Fibroblast of skin of left quadriceps (primary cell): ENCODE measurements at places on chromosomes 5 and 9.

DNA sequence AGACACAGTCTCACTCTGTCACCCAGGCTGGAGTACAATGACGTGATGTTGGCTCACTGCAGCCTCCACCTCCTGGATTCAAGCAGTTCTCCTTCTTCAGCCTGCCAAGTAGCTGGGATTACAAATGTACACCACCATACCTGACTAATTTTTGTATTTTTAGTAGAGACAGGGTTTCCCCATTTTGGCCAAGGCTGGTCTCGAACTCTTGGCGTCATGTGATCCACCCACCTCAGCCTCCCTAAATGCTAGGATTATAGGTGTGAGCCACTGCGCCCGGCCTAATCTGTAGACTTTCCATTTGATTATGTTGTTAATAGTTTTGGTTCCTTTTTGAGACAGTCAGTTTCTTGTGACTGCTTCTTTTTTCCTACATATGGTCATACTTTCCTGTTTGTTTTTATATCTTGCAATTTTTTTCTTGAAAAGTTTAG lies 31.0 kb downstream of the MTREX start:
- no peak for DNase-seq

GRCh38 chr9:129739432-129739831 lies 13.4 kb downstream of the PTGES start:
- no peak for DNase-seq

GRCh38 chr9:110874963-110875674 lies 163.2 kb downstream of the LPAR1 start:
- no peak for DNase-seq

GRCh38 chr5:155587458-155587857 lies 573.9 kb downstream of the KIF4B start:
- no peak for DNase-seq

GRCh38 chr5:53997736-53998627 lies 312.4 kb downstream of the ARL15 start:
- DNase-seq, result no peak

DNA sequence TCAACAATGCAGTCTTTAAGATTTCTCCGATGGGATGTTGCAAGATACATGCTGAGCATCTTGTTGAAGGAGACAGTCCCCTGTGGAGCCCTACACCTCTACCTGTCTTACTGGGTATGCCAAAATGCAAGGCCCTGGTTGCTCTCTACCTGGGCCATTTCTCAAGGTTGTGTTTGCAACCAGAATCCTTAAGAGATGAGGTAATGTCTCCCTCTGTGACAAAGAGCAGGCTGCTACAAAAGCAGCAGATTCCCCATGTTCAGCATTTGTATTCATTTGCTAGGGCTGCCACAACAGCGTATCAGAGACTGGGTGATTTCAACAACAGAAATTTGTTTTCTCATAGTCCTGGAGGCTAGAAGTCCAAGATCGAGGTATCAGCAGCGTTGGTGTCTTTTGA lies 138.4 kb upstream of the RPS23 start:
- DNase-seq, result no peak

GRCh38 chr9:138006576-138007233 lies 129.1 kb downstream of the CACNA1B start:
- no peak for DNase-seq

GRCh38 chr5:170860818-170861666 lies 776 bp upstream of the RANBP17 start:
- DNase-seq, result no peak

DNA sequence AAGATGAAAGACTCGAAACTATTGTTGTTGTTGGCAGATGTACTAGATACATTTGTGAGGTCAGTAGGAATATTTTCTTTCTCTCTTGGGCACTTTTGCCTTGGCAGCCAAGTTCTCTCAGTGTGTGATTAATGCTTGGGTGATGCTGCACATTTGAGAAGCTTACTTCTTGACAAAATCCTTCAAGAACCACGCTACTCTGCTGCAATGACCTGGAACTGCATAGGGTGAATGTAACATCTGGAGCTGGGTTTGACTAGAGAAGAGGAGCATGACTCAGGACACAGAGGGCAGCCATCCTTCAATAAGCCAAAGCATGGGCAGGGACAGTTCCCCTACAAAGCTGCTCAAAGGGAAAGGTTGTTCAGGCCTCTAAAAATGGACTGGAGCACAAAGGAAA lies 75.5 kb upstream of the PUM3 start:
- peak; percentile 14 for DNase-seq

DNA sequence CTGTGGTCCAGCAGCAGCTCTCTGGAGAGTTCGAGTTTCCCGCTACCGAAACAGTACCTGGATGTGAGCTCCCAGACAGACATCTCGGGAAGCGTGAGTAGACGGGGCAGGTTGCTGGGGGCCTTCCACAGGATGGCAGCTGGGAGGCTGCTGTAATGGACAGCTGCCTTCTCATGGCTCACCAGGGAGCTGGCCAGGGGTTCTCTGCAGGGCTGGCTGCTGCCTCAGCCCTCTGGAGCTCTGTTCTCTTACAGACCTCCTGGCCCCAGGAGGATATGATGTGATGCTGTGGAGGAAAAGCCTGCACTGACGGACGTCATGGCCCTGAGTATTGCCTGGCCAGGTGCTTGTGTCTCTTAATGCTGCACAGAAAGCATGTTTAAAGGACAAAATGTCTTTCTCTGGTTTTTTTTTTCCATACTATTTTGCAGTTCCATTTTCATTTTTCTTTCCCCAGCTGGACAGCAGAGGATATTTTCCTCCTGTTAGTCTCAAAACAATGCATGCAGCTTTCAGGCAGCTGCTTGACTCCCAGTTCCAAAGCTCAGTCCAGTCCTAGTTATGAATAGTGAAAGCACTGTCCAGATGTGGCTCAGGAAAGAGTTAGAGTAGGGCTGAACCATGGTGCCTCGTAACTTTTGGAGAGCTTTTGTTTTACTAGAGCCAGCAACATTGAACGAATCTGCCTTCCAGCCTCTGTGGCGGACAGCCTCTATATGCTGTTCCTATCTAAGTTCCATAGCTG lies 77.5 kb upstream of the RARS1 start:
- DNase-seq, result no peak

- DNase-seq, result peak; percentile 46
These were observed 52.0 kb upstream of the KCNIP1 start for GRCh38 chr5:170451747-170452365.

DNA sequence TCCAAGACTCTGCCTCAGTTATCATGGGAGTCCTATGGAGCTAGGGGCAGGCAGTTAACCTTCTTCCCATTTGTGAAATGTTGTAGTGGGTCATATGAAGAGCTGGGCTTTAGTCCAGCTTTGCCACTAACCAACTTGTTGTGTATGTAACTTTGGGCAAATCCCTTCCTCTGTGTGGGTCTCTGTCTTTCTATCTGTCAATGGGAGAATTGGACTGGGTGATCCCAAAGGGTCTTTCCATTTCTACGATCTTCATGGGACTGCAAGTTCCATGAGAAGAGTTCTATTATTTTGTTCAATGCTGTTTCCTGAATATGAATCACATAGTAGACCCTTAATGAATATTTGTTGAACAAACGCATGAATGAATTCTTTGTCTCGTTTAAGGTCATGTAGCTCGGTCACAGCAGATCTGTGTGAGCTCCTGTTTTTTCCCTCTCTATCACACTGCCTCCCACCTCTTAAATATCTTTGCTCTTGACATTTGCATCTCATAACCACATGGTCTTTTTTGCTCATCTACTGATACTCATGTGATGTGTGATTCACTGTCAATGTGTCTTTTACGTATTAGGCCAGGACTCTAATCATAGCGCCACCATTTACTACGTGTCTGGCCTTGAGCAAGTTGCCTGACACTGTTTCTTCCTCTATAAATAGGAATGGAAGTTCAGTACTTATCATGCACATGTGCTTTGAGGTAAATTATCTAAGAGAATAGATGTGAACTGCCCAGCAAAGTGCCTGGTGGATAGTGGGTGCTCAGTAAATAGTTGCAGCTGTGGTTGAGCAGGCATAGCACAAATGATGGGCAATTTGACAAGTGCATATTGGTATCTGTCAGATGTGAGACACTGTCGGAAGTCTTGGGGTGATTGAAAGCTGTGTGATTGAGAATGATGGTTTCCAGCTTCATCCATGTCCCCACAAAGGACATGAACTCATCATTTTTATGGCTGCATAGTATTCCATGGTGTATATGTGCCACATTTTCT lies 37.4 kb downstream of the PTTG1 start:
- no peak for DNase-seq

DNA sequence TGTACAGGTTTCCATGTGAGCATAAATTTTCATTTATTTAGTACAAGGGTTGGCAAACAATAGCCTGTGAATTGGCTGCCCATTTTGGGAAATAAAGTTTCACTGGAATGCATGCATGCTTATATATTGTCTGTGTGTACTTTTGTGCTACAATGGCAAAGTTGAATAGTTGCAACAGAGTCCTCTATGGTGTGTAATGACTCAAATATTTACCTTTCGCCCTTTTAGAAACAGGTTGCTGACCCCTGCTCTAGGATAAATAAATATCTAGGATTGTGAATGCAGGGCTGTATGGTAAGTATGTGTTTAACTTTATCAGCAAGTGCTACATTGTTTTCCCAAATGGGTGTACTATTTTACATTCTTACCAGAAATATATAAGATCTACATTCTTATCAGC lies 47.2 kb downstream of the XRCC4 start:
- no peak for DNase-seq

DNA sequence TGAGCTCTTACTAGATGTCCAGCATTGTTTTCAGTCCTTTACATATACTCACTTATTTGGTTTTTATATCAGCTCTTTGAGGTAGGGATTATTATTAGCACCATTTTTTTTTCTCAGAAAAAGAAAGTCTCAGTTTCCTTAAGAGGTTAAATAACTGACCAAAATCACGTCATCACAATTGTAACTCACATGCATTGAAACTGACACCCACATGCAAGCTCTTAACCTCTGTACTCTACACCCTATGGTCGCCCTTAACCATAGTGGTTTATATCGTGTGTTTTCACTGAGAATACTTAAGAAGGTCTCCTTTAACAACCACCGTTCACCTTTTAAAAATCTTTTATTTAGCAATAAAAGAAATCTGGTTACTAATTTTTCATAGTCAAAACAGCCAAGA lies 61.0 kb downstream of the PRDM6 start:
- no peak for DNase-seq

GRCh38 chr5:73337586-73338255 lies 110.9 kb downstream of the FOXD1 start:
- DNase-seq, result no peak

GRCh38 chr9:74277532-74277931 lies 219.6 kb upstream of the RORB start:
- DNase-seq, result no peak

DNA sequence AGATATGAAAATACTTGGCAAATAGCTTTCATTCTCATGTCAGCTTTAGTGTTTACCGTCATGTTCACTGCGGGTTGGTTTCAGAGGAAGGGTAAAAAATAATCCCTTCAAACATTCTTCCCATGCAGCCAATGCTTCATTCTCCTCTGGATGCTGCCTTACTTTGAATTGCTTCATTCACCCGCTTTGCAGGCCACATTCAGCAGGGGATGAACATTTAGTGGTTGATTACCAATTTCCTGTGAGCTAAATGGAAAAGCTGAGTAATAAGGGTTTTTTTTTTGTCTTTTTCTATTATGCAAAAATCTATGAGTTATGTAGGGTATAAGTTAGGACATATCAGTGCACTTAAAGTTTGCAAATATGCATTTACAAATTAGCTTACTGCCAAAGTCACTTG lies 96.3 kb upstream of the MEF2C start:
- peak; percentile 55 for DNase-seq

DNA sequence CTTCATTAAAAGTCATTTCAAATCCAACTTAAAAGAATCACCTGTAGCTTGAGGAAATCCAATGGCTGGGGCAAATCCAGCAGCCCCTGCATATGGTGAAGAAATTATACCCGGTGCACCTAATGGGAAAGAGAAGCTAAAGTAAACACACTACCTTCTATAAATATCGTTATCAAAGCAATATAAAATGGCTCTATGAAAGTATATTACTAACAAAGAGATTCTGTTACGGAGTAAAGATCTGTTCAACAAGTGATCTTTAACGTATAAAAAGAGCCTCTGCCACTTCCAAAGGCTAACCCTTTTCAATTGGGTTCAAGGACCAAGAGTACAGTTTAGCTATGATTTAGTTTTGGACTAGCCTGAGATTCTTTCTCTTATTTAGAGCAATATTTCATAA lies 59.7 kb upstream of the SUSD1 start:
- no peak for DNase-seq

GRCh38 chr5:125584140-125584520 lies 837.7 kb upstream of the ZNF608 start:
- no peak for DNase-seq

DNA sequence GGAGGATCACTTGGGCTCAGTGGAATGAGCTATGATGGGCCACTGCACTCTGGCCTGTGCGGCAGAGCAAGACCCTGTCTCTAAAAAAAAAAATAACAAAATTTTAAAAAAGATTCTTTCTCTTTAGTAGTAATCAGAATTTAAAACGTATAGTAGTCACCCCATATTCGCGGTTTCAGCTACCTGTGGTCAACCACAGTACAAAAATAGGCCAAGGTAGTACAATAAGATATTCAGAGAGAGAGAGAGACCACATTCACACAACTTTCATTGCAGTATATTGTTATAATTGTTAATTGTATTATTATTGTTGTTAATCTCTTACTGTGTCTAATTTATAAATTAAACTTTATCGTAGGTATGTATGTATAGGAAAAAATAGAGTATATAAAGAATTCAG lies 18.7 kb downstream of the INIP start:
- no peak for DNase-seq

- DNase-seq, result no peak
These were observed 16.3 kb downstream of the ARSB start for GRCh38 chr5:78968781-78969180.

- no peak for DNase-seq
These were observed 71.8 kb downstream of the CAST start for GRCh38 chr5:96733771-96734500.

GRCh38 chr5:57097526-57097925 lies 76.3 kb upstream of the GPBP1 start:
- DNase-seq, result no peak

GRCh38 chr9:79574781-79575180 lies 3.0 kb downstream of the TLE4 start:
- DNase-seq, result no peak
